ENCODE measurements at places on chromosomes 11 and 22.

DNA sequence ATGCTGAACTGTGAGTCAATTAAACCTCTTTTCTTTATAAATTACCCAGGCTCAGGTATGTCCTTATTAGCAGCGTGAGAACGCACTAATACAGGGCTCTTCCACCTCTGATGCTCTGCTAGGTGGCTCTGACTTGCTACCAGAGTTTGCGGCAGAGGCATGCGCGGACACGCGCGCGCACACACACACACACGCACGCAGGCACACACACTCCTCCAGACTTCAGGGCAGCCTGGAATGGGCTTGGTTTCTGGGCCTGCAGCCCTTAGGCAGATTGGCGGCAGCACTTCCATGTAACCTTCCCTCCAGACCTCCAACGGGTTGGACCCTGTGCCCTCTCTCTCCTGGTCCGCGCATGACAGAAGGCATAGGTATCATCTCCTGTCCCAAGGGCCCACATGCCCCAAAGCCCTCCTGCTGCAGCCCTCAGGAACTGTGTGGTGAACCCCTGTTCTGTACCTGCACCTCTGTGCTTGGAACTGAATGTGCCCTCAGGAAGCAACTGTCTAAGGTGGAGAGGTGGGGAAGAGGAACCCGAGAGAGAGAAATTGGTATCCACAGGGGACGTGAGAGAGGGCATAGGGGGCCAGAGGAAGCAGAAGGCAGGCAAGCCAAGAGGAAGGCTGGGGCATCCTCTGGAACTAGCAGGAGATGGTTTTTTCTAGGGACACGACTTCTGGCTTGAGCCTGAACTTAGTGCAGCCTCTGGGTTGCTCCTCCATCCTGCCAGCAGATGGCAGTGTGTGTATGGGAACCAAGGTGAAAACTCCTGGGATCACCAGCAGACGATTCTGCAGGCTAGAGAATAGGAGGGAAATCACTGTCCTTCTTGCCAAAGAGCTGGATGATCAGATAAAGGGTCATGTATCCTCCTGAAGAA, 23.4 kb upstream of the RIC3 start:
- DNase-seq: peak; percentile 89

GRCh38 chr22:22600531-22601261, 41.6 kb upstream of the PRAME start:
- no peak for DNase-seq

DNA sequence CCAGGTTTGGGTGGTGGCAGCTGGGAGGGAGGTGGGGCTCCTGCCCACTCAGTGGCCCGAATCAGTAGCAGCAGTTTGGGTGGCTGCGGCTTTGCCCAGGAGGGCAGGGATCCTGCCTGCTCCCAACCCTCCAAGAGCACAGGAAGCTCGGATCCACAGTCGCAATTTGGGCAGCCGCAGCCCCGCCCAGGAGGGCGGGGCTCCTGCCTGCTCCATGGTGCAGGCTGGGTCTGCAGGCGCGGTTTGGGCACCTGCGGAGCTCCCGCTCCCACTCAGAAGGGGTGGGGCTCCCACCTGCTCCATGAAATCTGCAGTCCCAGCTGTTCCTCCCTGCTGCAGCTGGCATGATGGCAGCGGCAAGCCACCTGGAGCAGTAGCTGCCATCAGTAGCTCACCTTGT, 38.1 kb upstream of the CALCB start:
- no peak for DNase-seq

GRCh38 chr22:38348751-38349496, 31.7 kb upstream of the CSNK1E start:
- no peak for DNase-seq

- DNase-seq: peak; percentile 13
Observed at GRCh38 chr22:50542416-50542927, 3.2 kb upstream of the KLHDC7B start.

- no peak for DNase-seq
Observed at GRCh38 chr22:29636751-29637150, 33.3 kb downstream of the NF2 start.

DNA sequence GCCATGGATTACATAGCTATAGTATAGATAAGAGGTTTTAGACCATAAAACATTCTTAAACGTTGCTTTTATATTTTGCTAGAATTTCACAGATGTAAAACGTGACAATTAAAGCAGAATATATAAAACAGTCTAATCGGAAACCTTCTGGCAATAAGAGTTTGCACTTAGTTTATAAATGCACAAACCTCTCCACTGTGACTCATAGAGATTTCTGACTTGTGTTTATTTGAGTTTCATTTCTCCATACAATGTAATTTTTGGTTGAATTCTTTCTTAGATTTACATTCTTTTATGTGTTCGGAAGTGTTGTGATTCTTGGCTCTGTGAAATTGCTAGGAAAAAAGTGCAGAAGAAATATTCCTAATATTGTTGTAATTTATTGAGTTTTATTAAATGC, 288.7 kb upstream of the CTSC start:
- DNase-seq: no peak

DNA sequence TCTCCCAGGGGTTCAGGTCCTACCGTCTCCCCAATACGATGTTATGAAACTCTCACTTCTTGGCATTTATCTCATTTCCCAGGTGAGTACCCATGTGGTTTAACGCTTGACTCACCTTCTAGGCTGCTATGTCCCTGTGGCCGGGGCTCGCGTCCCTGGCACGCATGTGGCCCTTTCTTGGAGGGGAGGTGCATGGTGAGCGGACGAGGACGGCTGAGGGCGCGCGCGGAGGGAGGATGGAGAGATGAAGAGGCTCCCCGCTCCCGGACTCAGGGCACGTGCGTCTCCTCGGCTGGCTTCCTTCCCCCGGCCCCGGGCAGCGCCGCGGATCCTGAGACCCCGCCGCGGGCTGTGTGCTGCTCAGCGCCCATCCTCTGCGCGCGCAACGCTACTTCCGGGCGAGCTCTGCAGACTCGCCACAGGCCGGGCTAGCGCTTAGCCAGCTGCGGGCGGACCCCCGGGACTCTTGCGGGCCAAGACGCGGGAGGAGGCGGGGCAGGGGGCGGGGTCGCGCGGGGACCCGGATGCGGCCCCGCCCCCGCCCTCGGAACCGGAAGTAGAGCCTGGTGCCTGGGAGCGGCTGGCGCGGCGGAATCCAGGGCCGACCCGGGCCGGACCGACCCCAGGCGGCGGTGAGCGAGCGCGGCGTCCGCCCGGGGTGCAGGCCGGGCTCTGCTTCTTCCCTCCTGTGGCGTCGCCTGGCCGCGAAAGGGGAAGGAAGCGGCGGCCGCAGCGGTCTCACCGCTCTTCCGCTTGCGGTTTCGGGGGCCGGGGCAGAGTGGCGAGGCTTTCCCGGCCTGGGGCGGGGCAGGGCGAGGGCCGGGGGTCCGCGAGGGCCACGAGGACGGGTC, at the start of gene CTTN:
CTTN (plus strand) TSS at position 547 of the 851 bp plus-strand sequence. CDS start 8,769 bp downstream, outside the sequence.
- peak; percentile 99 for DNase-seq

DNA sequence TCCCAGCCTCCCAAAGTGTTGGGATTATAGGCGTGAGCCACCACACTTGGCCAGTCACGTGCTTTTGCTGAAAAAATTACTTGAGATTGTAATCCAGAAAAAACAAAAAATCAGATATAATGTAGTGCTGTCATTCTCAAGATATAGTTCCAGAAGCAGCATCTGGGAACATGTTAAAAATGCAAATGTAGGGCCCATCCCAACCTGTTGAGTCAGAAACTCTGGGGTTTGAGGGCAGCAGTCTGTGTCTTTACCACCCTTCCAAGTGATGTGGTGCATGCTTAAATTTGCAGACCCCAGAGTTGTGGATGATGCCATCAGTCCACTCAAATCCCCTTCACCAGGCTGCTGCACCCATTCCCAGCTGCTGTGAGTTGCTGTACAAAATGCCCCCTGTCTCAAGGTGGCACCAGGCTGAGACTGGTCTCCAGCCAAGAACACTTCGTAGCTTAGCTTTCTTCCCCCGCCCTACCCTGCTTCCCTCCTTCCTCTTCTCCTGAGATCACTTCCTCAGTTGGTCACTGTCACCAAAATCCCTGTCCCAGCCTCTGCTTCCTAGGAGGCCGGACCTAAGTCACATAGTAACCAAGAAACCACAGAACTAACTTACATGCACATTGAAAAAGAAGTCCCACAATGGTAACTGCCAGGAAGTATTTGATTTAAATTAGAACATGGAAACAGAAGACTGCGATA, 18.2 kb upstream of the ARRB1 start:
- DNase-seq: no peak

DNA sequence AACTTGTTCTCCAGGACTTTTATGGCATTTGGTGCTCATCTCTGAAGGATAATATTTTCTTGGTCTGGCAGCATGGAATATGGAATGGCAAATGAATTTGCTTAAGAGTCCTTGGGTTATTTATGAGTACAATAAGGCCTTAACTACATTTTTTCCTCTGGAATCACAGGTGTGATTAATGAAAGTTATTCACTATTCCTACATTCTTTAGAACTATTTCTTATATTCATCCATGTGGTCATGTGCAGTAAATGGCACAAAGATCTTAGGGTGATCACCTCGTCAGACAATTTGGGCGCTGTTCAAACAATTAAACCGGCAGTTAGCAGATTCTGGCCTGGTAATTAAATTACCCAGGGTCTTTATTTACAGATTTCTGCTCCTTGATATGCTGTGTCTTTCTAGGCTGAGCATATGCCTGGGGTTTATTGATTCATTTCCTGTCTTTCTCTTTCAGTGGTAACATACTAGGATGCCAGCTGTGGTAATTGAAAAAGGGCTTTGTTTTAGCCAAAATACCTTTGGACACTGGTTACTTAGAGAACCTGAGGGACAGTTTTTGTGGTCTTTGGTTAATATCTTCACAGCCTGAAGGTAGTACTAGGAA, 31.6 kb downstream of the SIK2 start:
- no peak for DNase-seq

DNA sequence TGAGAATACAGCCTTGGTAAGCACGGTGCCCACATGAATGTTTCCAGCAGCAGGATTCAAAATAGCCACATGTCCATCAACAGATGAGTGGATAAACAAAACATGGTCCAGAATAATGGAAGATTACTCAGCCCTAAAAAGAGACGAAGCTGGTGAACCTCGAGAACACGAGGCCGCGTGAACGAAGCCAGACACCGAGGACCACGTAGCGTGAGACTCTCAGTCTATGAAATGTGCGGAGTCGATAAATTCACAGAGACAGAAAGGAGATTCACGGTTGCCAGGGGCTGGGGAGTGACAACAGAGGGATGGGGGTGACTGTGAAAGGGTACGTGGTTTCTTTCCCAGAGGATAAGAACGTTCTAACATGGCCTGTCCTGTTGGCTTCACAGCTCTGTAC, 2.9 kb upstream of the ASCL2 start:
- no peak for DNase-seq

DNA sequence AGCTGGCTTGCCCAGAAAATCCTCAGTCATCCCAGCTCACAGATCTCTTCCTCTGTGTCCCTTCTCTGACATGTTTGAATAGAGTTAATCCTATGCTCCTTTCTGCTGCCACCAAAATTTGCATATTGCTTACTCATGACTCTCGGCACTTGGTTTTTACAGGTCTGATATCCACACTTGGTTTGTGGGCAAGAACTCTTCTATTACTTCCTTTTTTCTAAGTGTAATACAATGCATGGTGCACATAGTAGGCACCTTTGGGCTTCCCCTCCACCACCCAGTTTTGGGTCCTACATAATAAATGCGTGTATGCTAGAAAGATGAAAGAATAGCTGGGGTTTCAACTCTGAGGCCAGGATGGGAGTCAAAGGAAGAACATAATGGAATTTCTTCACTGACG, 69.7 kb upstream of the GRK3 start:
- no peak for DNase-seq

DNA sequence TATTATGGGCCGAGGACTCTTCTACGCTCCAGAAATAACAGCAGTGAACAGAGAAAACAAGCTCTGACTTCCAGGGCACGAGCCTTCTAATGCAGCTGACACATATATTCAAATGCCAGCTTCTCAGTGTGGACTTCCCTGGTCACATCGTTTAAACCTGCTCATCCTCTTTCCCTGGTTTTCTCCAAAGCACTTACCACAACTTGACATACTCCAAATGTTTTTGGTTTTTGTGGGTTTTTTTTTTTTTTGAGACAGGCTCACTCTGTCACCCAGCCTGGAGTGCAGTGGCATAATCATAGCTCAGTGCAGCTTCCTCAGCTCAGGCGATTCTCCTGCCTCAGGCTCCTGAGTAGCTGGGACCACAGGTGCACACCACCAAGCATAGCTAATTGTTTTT, 105.5 kb downstream of the MICAL3 start:
- DNase-seq: peak; percentile 63

DNA sequence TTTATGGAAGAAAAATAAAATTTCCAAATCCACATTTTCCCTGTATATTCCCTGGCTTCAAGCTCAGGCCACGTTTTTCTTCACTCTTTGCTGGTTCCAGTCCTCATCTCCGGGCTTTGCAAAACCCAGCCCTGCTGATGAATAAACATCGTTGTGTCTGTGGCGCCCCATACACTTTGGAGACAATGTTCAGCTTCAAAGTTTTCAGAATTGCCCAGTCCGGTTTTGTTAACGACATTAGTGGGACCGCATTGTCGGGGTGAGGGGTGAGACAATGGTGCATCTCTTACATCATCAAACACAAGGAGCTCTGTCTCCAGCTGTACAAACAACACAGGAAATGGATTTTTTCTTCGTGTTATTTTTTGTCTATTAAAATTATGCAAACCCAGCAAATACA, 53.4 kb upstream of the HTATIP2 start:
- no peak for DNase-seq

DNA sequence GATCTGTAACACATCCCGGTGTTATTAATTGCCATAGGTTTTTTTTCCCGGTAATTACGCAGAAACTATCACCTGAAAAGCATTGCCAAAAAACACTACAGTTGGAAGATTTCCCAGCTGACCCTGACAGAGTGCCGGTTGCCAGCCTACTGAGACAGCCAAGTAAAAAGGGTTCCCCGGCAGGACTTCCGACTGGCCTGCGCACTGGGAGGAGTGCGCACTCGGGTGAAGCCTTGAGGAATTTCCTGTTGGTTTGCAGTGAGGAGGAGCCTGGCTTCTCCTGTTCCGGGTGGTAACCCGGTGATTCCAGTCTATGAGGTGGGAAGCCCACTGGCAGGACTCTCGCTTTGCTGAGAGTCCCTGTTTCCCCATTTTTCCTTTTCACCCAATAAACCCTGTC, 52.1 kb downstream of the CNTF start:
- no peak for DNase-seq

DNA sequence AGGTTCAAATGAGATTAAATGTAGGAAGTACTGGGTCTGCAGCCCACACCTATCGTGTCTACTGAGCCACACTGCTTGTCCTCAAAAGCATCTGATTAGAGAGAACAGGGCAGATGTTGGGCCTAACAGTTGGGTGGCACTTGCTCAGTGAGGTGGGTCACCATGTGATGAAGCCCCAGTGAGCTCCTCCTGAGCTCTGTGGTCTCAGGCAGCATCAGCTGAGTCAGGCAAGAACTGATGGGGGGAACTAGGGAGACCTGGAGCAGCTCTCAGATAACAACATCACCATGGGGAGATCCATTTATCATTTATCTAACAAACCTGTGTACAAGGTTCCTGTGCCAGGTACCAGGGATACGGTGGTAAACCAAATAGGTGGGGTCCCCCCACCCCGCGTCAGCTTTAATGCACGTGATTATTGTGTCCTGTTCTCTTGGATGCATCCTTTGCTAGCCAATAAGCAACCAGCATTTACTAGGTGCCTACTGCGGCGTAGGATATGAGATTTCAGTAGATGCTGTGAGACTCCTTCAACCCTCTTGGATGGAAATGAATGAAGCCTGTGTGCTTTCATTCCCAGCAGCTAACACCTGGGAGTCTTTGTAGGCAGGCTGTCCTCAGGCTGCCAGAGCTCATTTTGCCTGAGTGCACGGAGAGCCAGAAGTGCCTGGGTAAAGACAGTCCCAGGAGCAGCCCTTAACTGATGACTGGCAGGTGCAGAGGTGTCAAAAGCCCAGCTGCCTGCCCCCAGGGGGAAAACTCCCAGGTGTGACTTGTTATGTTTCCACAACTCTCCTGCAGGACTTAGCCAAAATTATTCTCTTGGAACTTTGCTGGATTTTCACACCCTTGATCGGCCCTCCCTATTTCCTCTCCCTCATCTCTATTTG, 73.6 kb upstream of the NARS2 start:
- DNase-seq: no peak

Data from AG20443 (cell line).